Activated naive CD4-positive, alpha-beta T cell (primary cell): ENCODE measurements at places on chromosomes 3 and 15.
A peak's percentile ranks its signal among the peaks of the same experiment; 100 is the strongest.

GRCh38 chr15:69807721-69808120 lies 290.0 kb downstream of the TLE3 start:
- no peak for DNase-seq

DNA sequence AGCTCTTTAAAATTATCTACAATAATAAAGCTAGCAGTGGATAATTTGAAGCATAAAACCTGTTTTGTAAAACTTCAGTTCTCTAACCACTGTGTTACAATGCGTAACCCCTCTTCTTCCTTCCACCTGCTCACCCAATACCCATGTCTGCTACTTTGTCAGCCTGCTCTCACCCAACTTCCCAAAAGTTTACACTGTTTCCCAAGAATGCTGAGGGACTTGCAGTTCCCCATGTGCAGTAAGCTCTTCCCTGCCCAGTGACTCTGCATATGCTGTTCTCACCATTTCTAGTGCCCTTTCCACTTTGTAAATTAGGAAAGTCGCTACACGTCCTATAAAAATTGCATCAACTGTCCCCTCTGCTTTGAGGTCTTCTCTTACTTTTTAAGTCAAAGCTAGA lies 315.9 kb upstream of the SEMA6D start:
- no peak for DNase-seq

GRCh38 chr15:93929375-93930094 lies 301.8 kb upstream of the MCTP2 start:
- no peak for DNase-seq

GRCh38 chr15:40372981-40373380 lies 9.5 kb upstream of the KNSTRN start:
- no peak for DNase-seq

GRCh38 chr3:115785782-115786181 lies 162.5 kb downstream of the GAP43 start:
- no peak for DNase-seq

DNA sequence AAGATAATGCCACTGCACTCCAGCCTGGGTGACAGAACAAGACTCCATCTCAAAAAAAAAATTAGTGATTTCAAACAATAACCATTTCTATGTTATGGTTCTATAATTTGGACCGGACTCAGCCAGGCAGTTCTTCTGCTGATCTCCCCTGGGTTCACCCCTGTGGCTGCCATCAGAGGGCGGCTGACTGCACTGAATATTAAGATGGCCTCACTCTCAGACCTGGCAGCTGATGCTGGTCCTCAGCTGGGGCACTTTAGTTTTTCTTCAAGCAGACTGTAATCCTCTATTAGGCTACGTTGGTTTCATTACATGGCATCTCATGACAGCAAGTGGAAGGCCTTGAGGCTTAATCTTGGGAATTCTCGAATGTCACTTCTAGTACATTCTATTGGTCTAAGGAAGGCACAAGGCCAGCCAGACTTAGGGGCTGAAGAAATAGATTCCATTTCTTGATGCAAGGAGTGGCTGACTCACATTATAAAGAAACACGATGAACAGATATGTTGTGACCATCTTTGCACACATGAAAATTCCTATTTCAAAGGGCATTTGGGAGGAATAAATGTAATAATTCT lies 12.8 kb downstream of the GALNT15 start:
- DNase-seq = no peak

DNA sequence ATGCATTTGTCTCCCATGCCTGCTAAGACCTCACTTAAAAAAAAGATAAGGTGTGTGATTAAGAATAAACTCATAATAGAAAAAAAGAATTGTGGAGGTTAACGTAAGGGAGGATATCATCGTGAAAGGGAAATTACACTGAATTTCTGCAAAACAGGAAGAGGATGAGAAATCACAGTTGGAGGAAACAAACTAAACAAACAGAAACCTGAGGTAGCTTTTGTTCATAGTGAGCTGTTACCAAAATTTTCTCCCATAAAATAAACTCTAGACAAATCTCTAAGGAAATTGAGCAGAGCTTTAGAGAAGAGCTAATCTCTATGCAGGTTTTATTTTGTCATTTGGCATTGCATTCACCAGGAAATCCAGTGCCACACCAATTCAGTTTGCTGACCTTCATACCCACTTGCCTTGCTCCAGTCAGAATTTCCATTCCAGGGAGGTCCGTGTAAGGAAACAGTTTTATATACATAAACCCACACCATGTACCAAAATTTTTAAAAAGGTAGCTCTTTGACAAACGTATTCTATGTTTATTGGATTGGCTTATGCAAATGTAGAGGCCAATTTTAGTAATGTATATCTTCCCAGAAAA lies 231.2 kb downstream of the MBNL1 start:
- DNase-seq = no peak

DNA sequence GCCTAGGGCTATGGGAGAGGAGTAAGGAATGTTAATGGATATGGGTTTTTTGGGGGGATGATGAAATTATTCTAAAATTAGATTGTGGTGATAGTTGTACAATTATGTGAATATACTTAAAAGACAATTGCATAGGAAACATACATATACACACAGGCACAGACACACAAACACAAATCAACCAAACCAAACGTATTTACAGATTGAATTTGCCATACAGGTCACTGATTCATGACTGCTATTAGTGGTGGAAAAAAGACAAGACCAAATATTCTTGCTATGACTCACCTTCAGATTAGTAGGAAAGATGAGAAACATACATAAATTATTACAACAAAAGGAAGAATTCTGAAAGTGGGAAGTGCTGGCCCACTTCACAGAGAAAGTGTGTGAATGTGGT lies 85.3 kb downstream of the C3orf38 start:
- DNase-seq = no peak

DNA sequence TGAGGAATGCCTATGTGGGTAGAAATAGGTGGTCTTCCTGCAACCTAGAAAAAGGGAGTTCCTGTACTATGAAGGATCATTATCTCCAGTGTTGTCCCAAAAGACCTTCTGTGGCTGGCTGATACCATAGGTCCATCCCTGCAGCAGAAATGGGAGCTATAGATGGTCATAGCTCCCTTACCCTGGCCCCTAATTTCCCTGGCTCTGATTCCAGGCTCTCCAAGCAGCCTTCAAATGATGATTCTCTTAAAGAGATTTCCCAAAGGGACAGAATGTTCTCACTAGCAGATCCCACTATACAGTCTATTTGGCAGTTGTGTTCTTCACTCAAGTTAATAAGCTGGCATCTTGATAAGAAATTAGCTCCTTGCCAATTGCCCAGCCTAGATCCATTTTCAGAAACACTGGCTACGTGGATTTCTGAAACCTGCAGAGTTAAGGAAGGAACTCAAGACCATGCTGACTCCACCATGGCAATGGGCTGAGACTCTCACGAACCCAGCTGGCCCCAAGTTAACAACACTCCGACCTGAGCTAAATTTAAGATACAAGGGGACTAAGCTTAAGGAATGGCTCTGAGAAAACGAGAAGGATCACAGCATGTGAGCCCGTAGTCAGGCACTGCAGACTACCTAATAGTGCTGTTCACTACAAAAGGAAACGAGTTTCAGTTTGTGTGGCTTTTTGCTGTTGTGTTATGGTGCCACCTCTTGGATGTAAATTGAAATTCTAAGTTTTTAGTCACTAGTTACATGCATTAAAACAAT lies 11.4 kb downstream of the C15orf40 start:
- DNase-seq = peak; percentile 5

DNA sequence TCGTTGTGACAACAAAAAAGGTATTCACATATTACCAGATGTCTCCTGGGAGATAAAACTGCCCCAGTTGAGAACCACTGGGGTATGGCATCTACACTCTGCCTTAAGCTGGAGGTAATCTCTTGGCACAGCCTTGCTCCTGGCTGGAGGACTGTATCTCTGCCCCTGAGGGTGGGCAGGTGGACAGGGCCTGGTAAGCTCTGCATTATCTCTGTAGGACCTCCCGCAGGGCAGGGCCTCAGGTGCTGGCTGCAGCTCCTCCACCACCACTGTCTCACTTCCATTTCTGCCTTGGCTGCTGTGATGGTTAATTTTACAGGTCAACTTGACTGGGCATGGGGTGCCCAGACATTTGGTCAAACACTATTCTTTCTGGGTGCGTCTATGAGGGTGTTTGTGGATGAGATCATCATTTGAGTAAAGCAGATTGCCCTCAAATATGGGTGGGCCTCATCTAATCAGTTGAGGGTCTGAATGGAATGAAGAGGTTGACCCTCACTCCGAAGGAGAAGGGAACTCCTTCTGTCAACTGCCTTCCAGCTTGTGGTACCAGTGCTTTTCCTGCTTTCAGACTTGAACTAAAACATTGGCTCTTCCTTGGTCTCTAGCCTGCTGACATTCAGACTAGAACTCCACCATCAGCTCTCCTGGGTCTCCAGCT lies 9.8 kb upstream of the RHCG start:
- DNase-seq = no peak

DNA sequence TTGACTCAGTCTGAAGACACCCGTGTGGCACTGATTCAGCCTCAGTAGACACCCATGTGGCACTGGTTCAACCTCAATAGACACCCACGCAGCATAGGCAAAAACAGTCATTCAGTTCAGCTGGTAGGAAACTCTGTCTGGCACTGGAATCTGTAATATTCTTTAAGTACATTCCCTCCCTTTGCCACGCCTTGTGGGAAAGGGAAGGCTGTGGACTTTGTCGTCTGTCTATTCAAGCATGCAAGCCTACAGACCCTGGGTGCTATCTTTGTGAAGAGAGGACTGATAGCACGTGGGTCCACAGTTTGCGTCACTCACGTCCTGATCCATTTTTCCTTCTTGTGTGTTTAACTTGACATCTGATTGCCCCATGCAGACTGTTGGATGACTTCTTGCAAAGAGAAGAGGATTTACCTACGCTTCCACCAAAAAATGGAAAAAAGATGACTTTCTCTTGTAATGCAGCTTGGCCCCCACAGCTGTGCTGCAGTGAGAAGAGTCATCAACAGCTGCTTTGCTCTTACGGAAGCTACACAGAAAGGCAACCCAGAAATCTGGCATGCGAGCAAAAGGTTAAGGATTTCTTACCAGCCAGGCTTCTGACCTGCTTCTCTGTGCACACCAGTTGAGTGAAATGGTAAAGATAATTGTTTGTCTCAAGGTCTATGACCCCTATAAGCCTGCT lies 278.1 kb downstream of the ULK4 start:
- DNase-seq = no peak

DNA sequence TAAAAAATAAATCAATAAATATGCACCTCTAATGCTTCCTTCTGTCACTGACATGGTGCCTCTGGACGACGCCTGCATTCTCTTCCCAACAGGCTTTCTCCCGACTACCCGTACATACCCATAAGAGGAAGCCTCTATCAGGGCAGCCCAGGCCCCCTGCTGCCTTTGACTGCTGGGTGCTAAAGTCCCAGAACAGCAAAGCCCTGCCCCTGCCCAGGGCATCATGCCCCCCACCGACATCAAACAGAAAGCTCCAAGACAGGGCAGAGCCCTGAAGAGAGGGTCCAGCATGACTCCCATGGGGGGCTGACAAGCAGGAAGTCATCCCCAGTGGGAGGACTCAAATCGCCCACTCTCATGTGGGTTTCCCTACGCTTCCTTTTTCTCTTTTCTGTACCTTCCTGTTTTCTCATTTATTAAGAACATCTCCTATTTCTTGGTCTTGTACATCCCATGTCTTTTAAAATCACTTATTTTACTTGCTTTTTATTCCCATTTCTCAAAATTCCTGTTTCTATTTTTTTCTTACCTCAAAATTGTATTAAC lies 23.4 kb downstream of the XPC start:
- DNase-seq = no peak

- DNase-seq = no peak
Measured at GRCh38 chr15:67915461-67916374, 75.9 kb upstream of the RNU6-1 start.

GRCh38 chr15:91126080-91126479 lies 26.0 kb downstream of the SV2B start:
- no peak for DNase-seq

DNA sequence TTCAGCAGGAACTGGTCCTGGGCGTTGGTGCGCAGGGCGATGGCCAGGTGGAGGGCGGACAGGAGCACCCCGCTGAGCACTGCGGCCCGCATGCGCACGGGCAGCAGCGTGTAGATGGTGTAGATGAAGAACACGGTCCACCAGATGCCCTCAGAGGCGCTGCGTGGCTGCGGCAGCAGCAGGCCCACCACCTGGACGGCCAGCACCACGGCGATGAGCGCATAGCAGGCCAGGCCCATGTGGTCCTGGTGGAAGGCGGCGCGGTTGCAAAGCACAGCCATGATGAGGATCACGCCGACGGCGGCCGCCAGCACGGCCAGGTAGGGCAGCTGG lies 1.5 kb downstream of the ADCY5 start:
- no peak for DNase-seq

DNA sequence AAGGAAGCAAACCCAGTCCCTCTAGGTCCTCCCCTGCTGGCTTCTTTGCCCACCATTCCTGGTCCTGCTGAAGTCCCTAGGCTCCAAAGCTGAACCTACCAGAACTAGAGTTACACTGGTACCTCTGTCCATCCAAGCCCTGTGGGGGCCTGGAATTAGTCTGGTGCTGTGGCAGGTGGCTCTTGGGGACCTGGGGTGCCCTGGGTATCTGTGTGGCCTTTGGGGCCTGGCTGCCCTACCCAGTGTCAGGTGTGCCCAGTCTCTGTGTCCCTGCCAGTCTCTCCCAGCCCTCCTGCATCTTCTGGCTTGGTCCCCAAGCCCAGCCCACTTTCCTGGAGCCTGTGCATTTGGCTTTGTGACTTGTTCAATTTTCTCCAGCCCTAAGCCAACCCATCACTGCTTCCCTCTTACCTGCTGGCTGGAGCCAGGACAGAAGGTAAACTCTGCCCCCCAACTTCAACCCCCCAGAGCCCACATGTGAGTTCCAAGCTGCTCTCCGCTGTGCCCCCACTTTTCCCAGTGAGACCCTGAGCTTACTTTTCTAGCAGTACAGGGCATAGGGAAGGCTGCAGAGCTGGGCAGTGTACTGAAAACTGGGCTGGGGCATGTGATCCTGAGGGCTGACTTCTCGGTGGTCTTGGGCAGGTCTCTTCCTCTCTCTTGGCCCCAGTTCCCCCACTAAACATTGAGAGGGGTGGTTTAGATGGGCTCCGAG lies 28.3 kb upstream of the HHATL start:
- no peak for DNase-seq

DNA sequence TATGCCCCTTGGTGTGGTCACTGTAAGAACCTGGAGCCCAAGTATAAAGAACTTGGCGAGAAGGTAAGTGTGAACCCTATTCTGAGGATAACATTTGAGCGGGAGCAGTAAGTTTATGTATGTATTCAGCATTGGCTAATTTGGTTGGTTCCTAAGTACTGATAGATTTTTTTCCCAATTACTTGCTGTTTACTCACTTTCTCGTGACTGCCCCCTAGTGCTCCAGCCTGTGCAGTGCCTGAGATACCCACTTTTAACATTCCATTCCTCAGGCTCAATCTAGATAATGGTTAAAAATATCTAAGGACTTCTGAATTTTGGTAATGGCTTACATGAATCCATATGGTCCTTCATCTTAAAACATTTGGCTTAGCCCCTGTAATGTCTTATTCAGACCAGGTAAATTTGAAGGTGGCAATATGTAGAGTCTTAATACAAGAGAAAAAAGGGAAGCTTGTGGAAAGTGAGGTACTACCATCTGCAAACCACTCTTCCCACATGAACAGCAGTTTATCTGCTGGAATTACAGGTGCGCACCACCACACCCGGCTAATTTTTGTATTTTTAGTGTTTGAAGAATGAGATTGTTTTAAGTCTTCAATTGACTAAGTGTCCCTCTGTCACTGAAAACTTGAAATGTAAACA lies 7.1 kb downstream of the ELL3 start:
- DNase-seq = no peak

- no peak for DNase-seq
Measured at GRCh38 chr3:3991598-3991997, 192.4 kb downstream of the LRRN1 start.

GRCh38 chr15:65329288-65329983 lies 25.0 kb downstream of the RNU5B-1 start:
- no peak for DNase-seq
